ENCODE measurements at places on chromosomes 2 and 18. TPM values are rescaled to one million over a fixed set of nuclear protein-coding genes. Genes with fewer than 3 reads are reported as not detected.

DNA sequence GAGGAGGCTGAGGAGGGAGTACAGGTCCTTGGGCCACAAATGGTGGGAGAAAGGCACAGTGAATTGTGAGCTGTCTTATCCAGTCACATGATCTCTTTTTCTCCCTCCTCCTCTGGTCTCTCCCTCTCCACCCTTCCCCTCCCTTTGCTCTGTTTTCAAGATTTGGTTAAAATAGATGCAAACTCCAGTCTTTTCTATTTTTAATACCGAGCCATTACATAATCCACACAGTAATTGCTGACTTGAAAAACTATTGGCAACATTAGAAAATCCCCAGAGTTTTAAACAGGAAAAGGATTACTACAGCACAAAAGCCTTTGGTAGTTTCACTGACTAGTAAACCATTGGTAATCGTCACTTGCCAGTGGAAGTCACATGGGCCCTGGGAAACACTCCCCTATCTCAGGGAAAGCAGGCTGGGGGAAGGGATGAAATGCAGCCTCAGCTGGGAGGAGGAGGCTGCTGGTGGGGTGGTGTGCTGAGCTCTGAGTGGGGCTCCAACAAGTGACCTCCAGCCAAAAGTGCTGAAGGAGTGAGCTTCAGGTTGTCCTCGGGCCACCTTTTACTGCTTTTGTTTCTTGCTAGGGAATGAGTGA is 57.4 kb upstream of the PCBP1 start:
- peak; percentile 62 for DNase-seq

- peak; percentile 92 for DNase-seq
Measured at GRCh38 chr2:111116843-111117597, 3.7 kb upstream of the BCL2L11 start.

- no peak for DNase-seq
Measured at GRCh38 chr18:23738575-23738974, 49.3 kb downstream of the LAMA3 start.

- DNase-seq: peak; percentile 91
Measured at GRCh38 chr2:176139661-176140512, 10.4 kb downstream of the HOXD8 start.

DNA sequence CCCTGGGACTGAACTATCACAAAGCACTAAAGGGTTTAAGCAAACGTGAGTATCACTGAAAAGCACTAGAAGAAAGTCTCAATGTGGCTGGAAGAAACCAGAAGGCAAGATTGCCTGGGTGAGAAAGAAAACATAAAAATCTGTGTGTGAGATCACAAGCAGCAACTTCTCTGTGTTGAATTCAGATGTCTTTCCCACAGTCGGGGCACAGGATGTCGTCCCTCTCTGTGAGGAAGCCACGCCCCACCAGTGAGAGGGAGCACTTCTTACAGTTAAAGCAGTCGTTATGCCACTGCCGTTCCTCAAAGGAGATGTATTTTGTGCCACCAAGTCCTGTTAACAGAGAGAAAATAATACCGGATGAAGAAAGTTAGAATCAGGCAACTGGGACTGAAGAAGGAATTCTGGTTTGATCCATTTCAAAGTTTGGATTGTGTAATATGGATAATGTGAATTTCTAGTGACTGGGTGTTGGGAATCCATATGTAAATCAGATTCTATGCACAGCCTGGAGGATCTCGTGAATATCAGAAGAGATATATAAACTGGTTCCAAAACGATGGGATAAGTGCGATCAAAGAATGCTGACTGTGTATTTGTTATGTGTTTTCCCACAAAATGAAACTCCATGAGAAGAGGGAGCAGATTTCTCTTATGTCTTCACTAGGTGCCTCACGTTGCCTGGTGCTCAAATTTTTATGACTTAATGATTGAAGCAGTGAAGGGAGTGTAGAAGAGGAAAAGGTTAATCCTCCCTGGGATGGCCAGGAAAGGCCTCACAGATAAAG is 24.0 kb downstream of the C2orf49 start:
- no peak for DNase-seq

GRCh38 chr2:16680304-16680703 is 14.7 kb upstream of the CYRIA start:
- DNase-seq: no peak

DNA sequence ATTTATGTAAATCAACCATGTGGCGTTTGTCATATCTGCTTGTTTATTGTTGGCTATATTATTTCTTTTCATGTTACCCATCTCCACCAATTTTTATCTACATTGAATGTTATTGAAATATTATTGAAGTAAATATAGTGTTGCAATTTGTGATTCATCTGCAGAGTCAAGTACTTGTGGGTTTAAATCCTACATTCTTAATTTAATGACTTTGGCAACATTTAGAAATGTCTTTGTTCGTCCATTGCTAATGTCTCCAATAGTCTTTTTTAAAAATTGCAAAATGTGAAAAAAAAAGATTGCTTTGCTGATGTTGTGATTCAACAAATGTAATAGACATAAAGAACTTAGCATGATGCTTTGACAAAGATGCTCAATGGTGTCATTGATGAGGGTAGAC is 1572.8 kb upstream of the PIK3C3 start:
- no peak for DNase-seq

DNA sequence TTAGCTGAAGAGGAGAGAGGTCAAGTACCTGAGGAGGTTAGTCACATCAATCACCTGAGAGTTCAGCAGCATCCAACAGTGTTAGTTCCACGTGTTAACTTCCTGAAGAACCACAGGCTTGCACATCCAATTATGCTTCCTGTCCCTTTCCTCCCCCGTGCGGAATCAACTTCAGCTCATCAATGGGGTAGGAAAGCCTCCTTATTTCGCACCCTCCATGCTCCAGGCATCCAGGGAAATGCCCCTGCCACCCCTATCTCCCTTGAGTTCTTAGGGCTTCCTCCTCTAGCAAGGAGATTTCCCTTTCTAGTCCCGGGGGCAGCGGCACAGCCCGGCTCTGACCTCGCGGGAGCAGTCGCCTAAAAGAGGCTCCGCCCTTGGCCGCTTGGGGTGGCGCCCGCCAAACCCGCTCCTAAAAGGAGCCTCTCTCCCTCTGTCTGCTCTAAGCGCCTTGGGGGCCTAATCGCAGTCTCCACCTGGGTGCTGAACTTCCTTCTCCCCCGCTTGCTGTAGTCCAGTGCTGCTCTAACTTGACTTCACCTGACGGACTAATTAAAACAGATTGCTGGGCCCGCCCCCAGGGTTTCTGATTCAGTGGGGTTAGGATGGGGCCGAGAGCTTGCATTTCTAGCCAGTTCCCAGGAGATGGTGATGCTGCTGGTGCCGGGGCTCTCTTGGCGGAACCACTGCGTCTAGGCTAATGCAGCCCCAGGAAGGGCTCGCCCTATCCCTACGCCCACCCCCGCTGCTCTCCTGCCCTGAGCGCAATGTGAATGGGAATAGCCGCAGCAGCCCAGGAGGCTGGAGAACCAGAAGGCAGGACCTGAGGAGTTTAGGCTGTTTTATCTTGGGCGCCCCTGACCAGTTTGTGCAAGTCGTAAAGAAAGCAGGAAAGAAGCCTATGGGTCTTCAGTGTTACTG is 3.4 kb upstream of the TET3 start:
- peak; percentile 43 for DNase-seq

- DNase-seq: no peak
Measured at GRCh38 chr2:36520431-36520830, 77.5 kb downstream of the FEZ2 start.

- DNase-seq: no peak
Measured at GRCh38 chr18:1652018-1652417, 747.3 kb downstream of the ADCYAP1 start.

- DNase-seq: peak; percentile 73
Measured at GRCh38 chr2:233822781-233823730, 31.3 kb downstream of the HJURP start.

GRCh38 chr18:71442731-71443141 is 1101.4 kb downstream of the CBLN2 start:
- DNase-seq: no peak

DNA sequence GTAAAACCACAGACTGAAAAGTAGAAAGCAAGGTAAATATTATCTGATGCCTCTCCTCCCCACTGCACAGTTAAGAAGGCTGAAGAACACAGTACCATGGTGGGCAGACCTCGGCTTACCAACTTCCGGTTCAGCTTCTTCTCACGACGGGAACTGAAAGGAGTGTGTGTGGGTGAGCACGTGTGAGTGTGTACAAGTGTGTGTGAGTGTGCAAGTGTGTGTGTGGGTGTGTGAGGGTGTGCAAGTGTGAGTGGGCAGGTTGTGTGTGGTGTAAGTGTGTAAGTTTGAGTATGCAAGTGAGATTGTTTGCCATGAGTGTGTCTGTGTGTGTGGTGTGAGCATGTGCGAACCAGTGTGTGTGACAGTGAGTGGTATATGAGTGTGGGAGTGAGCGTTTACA is 103.5 kb downstream of the ADD2 start:
- no peak for DNase-seq

- no peak for DNase-seq
Measured at GRCh38 chr2:127359520-127359919, 28.3 kb downstream of the MAP3K2 start.

DNA sequence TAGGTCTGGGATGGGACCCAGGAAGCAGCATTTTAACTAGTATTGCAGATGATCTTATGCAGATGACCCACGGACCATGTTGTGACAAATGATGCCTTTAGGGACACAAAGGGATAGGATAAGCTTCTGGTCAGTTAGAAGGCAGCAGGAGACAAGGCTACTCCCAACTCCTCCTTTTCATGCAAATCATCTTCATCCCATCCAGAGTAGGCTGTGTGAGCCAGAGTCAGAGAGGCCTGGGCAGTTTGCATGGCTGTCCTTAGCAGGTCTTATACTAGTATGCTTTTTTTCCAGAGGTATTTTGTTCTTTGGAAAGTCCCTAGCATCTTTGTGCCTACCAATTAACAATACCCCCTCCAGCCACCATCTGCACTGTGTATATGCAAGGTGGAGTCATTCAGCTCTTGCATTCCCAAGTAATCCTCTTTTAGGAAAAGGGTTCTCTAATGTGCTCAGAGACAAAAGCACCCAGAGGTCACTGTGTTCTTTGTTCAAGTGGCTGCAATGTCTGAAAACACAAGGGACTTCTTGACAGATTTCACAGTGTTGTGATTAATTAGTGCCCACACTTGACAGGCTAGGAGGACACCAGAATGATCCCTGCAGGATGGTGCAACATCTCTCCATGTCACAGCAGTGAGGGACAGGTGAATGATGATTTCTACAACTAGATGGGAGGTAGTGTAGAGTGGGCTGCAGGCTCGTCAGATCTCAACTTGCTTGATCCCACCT is 225.8 kb downstream of the NCKAP5 start:
- DNase-seq: no peak

GRCh38 chr2:10357193-10358169 is 54.8 kb downstream of the HPCAL1 start:
- DNase-seq: no peak

GRCh38 chr18:62881509-62882016 is 166.2 kb downstream of the PHLPP1 start:
- DNase-seq: no peak

DNA sequence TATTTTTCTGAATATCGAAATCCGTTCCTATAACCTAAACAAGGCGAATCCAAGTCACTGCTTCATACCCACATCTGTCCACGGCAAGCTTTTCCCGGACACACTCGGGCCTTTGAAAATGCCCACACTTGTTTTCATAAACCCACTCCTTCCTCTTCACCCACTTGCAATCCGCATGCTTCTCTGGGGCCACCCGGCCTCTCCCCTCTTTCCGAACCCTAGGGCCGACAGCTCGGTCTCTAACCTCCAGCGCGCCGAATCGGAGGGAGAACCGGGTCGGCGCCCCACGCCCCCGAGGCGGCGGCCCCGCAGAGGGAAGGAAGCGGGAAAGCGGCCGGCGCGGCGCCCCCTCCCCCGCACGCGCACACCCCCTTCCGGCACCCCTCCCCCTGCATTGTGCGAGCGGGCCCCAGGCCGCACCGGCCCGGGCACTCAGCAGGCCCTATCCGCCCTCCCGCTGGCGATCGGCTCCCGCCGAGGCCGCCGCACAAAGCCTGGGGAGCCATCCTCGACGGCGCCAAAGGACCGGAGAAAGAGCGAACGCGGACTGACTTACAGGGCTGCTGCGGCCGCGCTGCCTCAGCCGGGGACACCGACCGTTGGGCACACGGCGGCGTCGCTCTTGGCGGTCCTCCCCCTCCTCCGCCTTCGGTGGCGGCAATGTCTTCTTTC is 467 bp downstream of the PUM2 start:
- peak; percentile 77 for DNase-seq

- DNase-seq: peak; percentile 80
Measured at GRCh38 chr2:393711-394696, 106.1 kb upstream of the ALKAL2 start.

DNA sequence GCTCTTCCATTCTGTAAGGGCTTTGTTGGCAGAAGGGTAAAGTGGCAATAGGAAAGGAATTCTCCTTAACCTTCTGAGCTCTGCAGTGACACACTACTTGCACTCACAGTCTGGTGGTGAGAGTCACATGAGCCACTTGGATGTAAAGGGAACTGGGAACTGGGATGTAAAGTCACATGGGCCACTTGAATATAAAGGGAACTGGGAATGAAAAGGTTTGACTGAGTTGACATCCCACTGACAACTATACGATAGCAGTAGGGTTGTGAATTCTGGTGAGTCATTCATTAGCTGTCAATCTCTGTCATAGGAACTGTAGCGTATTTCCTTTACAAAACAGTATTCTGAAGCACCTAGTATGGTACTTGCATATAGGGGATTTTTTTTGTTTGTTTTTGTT is 5.5 kb downstream of the RPE start:
- DNase-seq: no peak

- DNase-seq: no peak
Measured at GRCh38 chr2:206823178-206823577, 57.8 kb downstream of the FASTKD2 start.

DNA sequence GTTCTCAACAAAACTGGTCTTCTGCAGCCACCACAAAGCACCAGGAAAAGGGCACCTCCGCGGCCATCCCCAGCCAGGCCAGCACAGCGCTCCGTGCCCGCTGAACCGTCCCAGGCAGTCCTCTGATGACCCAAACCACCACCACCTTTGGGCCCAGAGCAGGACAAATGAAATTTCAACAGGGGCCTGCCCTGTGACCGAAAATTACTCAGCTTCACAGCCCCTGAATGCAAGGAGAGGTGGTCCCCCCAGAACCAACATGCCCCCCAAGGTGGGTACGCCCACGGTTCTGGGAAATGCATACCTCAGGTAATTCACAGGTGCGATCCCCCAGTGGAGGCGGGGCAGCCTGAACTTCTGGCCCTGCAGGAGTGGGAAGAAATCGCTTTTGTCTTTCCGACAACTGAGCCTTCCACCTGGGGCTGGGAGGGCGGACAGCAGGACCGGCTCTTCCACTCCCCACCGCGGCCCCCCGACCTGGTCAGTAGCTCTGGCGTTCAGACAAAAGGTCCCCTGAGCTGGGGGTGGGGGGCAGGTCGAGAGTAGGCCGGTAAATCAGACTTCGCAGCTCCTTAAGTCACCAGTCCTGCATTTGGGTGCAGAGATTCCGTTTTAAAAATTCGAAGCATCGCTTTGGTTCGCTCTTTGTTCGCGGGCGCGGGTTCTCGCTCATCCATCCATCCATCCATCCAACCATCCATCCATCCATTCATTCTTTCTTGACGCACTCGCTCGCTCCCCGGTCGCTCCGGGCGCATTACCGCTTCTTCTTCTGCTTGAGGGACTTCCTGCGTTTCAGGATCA is 1.4 kb downstream of the ARL4C start:
- peak; percentile 27 for DNase-seq

The CD226 gene
- total RNA-seq: 5.0 TPM

The ONECUT2 gene
- 0.22 TPM for total RNA-seq

The ALKAL2 gene
- 18.2 TPM for total RNA-seq

The MC2R gene
- not detected for total RNA-seq

The ACTG2 gene
- 13.7 TPM for total RNA-seq

The NDC80 gene
- total RNA-seq: 0.63 TPM

The GRHL1 gene
- total RNA-seq: 6.0 TPM

The CD28 gene
- total RNA-seq: 4.7 TPM

The TRIM43 gene
- not detected for total RNA-seq

The DCDC2C gene
- not detected for total RNA-seq

The ERFE gene
- 61.4 TPM for total RNA-seq

The INHBB gene
- total RNA-seq: 3.7 TPM

The DSG1 gene
- total RNA-seq: not detected

The EFHD1 gene
- 129 TPM for total RNA-seq

All from kidney (tissue), 22 donors.